ENCODE measurements at places on chromosomes 11 and 22. TPM values are rescaled to one million over a fixed set of nuclear protein-coding genes. Genes with fewer than 3 reads are reported as not detected.

DNA sequence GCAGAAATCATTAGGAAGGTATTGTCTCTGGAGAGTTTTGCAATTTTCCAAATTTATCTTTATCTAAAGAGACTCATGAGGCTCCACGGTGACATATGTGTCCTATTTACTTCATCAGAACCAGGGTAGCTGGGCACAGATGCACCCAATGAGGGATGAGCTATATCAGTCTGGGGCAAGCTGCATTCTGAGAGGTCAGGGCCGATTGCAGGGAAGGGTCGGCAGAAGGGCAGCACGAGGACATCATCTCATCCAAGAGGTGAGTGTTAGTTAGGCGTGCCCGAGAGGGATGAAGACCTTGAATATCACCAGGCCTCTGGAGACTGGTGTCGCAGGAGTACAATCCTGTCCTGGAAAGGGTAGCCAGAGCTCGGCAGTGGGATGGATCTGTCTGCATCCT, 41.0 kb upstream of the SPON1 start:
- DNase-seq = no peak

DNA sequence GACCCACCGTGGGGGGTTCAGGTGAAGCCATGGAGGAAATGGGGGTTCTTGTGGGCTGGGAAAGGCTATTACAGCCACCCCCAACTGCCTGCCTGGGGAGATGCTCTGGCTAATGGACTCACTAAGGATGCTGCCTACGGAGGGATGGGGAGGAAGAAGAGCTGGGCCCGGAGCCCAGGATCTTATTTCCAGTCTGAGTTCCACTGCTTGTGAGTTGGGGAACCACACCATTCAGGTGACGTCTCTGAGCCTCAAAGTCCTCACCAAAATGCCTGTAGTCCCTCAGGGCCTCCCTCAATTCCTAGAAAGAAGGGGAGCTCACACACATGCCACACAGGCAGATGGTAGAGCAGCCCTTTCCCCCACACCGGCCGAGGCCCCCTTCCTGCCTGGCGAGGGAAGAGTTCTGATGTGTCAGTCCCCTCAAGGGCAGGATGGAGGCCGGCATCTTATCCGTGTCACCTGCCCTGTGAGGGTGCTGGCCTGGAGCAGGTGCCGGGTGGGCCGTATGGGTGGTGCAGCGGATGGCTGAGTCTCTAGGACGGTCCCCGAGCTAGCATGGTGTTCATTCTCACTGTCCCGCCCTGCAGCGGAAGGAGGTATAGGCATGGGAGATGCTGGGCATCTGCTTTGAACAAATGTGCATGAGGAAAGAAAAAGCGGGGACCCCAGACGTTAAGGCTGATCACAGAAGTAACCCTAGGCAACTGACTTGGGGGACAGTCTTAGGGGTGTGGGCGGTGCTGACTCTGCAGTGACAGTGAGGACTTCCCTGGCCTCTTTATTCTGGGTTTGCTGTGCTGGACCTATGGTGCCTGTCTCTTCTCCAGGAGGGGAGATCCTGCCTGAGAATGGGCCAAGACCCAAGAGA, 15.7 kb downstream of the MRGPRF start:
- DNase-seq = no peak

Gene KDM4E
- total RNA-seq = not detected

DNA sequence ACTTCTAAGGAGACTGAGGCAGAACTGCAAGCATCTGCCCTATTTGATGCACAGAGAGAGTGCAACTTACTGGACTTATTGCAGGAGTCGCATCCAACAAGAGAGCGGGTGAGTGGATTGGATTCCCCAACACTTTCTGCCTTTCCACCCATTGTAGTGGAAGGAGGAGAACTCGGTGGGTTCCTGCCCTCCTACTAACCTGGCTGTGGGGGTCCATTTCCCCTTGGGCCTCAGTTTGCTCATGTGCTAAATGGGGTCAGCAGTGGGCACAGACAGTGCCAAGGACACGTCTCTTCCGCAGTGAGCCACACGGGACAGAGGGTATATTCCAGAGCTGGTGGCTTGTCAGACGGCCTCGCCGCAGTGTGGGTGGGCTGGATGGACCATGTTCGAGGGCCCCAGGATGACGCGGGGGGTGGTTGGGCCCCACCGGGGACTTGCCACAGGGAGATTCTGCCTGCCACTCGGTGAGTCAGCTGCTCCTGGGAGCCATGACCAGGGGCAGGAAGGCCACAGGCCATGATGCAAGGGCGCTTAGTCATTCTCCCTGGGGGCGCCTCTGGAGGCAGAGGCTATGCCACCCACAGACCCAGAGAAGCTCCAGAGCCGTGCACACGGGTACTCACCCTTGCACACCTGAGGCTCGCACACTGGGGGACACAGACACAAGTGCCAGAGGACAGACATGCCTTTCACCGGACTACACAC, 8.2 kb downstream of the ALX4 start:
- DNase-seq = no peak

- no peak for DNase-seq
Observed at GRCh38 chr11:30150425-30150824, 80.4 kb upstream of the FSHB start.

Gene CDC42BPG
- total RNA-seq = 9.1 TPM

GRCh38 chr22:46788441-46789172, 26.2 kb downstream of the TBC1D22A start:
- no peak for DNase-seq

Gene SCARF2
- total RNA-seq = 2.8 TPM

Gene KCNK4
- total RNA-seq = not detected

Gene MRGPRE
- total RNA-seq = not detected

DNA sequence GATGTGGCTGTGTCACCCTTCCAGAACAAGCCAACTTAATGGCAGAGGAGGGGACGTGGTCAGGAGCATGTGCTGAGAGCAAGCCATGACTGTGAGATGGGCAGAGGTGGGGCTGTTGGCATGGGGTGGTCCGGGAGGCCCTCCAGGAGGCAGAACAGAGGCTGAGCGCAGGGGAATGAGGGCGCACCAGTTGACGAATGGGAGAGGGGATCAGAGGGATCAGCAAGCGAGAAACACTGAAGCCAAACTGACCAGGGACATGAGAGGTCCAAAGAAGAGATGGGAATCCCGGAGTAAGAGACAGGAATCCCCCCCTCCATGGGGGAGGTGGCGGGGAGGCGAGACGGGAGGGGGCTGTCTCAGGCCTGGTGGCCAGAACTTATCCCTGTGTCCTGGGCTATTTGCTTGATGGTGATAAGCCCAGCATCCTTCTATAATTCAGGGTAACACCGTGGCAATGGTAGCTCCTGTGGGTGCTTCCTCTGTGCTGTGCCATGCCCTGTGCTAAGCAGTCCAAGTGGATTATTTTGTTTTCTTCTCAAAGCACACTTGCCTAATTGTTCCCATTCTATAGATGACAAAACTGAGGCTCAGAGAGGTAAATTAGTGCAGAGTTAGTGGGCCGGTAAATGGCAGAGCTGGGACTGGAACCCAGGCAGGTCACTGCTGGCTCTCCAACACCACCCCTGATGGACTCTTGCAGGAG, 83.4 kb upstream of the SHISAL1 start:
- DNase-seq = no peak

DNA sequence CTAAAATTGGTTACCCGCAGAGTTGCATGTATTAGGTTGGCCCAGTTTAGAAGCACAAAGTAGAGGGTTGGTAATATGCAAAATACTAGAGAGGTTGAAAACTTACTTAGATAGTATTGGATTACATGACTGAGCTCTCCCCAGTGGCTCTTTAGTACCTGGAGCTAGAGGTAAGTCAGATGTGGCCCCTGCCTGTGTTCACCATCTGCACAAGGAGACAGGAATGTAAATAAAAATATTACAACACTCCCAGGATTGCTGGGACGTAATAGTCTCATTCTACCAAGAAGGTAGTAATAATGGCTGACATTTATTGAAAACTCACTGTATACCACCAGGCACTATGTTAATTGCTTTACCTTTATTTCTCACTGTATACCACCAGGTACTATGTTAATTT, 129.6 kb downstream of the SLC17A6 start:
- DNase-seq = no peak

GRCh38 chr11:3050386-3051195, 6.6 kb downstream of the CARS1 start:
- DNase-seq = no peak

Gene MPZL3
- total RNA-seq = 9.8 TPM

- DNase-seq = no peak
Observed at GRCh38 chr11:83051760-83052671, 19.7 kb downstream of the RAB30 start.

GRCh38 chr11:78318321-78319114, 99.1 kb downstream of the GAB2 start:
- DNase-seq = no peak

DNA sequence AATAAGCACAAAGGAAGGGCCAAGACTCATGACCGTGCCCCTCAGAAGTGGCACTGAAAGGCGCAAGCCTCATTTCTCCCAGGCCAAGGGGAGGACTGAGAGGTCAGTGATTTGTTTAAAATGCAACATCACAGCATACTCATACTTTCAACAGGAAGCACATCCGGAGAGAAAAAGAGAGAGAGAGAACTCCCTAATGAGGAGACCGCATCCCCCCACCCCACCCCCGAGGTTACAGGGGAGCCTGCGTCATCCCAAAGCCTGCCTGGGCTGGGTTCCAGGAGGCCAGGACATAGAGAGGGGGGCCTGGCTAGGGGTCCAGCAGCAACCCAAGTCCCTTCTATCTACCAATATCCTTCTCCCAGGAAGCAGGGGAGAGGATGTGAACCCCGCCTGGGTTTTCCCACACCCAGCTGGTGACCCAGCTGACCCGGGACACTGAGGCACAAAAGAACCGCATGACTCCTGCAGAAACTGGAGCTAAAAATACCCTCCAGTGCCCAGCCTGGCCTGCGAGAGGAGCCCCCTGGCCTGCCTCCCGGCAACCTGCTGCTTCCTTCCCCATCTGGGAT, 3.8 kb downstream of the CSNK1E start:
- no peak for DNase-seq

DNA sequence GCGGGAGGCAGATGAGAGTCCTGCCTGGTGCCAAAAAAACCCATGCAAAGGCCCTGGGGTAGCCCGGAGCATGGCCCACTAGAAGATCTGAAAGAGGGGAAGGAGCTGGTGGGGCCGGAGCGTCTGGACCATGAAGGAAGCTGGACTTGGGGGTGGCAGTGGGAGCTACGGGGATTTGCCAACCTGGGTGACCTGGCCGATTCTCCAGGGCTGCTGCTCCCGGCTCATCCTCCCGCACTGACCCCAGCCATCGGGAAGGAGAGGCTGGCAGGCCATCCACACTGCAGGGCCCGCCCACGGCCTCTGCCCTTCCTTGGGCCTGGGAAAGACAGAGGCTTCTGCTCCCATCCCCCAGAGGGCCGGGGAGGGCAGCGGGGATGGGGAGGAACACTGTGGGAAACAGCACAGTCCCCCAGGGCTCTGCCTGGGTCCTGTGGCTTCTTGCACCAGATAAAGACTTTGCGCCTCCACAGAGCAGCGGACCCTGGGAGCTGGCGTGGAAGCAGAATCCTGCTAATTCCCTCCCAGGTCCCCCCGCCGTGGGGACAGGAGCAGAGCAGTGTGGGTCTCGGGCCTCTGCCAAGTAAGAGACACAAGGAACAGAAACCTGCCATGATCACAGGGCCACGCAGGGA, 87.1 kb upstream of the LINC01488 start:
- DNase-seq = no peak

Measured in T-cell (primary cell).